Progenitor cell of endocrine pancreas (in vitro differentiated cells): ENCODE measurements at places on chromosomes 5 and 9. TPM values are rescaled to one million over a fixed set of nuclear protein-coding genes. Genes with fewer than 3 reads are reported as not detected.
A peak's percentile ranks its signal among the peaks of the same experiment; 100 is the strongest.

- no peak overlapping the region for H3K27ac ChIP-seq
- no peak for DNase-seq
- H3K27me3 ChIP-seq = peaks cover 13% of the 10 kb centered on the region
- peaks cover 2% of the 10 kb centered on the region for H3K4me1 ChIP-seq
- no peaks in the 10 kb centered on the region for H3K36me3 ChIP-seq
These were observed 202.2 kb downstream of the GABBR2 start for GRCh38 chr9:98506422-98507054.

DNA sequence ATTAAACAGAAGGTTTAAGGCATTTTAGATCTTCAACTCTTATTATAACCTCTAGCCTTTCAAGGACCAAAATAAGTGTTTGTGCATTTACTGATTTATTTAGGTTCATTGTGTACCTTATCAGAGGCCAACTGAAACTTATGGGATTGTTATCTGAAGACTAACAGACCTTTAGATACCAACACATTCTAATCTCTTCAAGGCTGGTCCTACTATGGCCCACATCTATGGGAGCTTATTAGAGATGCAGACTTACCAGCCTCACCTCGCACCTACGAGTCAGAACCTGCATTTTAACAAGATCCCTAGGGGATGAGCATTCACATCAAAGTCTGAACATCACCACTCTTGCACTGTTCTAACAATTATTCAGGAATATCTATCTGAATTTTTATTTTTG lies 1.9 kb downstream of the IARS1 start:
- DNase-seq = no peak
- H3K4me3 ChIP-seq = peak overlapping the region; percentile 96
- peaks cover 42% of the 10 kb centered on the region for H3K4me1 ChIP-seq
- H3K27me3 ChIP-seq = no peaks in the 10 kb centered on the region
- H3K27ac ChIP-seq = peak overlapping the region; percentile 33

Gene GMCL2
- total RNA-seq = not detected in 2 replicates

- no peak overlapping the region for H3K27ac ChIP-seq
- H3K4me3 ChIP-seq = no peak overlapping the region
- H3K4me1 ChIP-seq = peaks cover 27% of the 10 kb centered on the region
These were observed 6.2 kb downstream of the NEK6 start for GRCh38 chr9:124263800-124264426.

Gene AMBP
- 678 and 717 TPM in 2 replicates for total RNA-seq

Gene HTR1A
- not detected in 2 replicates for total RNA-seq

Gene KIAA0825
- total RNA-seq = 5.8 and 6.3 TPM in 2 replicates

Gene LMNB1
- 149 and 152 TPM in 2 replicates for total RNA-seq

DNA sequence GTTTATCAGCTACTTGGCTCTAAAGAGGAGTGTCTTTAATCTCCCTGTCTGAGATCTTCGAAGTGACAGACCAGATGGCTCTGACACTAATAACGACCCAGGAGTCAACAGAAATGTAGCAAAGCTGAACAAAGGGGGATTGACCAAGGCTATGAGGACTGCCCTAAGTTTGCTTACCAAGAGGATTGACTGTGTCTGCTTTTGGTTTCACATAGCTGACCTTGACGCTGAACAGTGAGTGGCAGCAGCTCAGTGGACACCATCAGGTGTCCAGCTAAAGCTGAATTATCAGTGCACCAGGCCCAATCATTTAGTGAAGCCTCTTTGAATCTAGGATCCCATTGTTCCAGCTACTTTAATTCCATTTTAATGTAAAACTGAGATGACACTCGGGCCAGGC lies 262.6 kb downstream of the COX7C start:
- H3K27ac ChIP-seq = no peak overlapping the region
- H3K4me3 ChIP-seq = no peak overlapping the region
- no peaks in the 10 kb centered on the region for H3K27me3 ChIP-seq
- peaks cover 14% of the 10 kb centered on the region for H3K4me1 ChIP-seq

Gene ADRA1B
- 0.57 and 0.71 TPM in 2 replicates for total RNA-seq

DNA sequence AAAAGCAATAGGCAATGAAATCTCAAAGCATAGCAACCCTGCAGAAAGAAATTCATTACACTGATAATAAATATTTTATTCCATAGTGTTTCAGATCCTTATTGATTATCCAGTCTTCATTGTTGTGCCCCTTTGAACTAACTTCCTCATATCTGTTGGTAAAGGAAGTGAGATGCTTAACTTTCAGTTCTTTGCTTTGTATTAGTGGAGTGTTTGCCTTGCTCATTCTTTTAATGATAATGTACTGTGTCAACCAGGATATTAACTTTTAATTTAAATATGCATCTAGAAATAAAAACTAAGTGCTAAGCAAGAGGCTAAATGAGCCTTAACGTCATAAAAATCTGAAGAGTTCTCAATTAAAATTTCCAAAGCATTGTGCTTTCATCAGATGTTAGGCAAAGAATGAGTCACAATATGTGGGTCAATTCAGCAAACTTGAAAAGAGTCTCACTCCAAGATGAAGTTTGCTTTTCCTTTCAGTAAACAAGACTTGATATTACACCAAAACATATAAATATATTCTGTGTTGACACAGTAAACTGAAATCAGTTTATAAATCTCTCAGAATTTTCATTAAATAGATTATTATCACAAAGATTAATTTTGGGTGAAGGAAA lies 105.9 kb downstream of the GIN1 start:
- H3K36me3 ChIP-seq = peaks cover 14% of the 10 kb centered on the region
- H3K27me3 ChIP-seq = no peaks in the 10 kb centered on the region
- DNase-seq = no peak
- H3K27ac ChIP-seq = no peak overlapping the region

DNA sequence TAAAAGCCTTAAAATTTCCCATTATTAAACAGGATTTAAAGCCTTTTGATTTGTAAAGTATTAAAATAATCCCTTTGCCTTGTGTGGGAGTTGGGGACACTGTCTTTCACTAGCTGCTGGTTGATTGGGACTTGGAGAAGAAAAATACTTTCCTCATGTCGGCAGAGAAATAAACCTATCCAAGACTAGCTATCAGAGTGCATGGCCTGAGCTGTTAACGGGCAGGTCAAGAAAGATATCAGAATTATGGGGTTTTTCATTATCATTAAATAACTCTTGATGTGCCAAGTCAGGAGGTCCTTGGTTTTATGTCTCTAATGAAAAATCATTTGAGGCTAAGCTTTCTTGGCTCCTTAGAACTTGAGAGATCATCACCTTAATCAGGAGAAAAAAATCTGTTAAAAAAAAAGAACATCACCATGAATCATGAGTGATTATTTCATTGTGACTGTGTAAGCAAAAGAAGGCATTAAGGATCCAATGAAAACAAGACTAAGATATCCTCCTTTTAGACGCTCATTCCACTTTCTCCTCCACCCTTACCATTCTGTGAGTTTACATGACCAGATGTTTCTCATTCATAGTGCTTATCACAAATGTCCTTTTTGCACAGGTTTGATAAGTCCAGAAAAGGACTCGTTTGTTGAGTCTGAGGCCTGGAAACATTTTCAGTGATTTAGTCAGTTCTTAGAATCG lies 140.4 kb upstream of the EGFLAM start:
- no peaks in the 10 kb centered on the region for H3K36me3 ChIP-seq
- H3K4me3 ChIP-seq = no peak overlapping the region
- no peaks in the 10 kb centered on the region for H3K27me3 ChIP-seq
- peaks cover 11% of the 10 kb centered on the region for H3K4me1 ChIP-seq
- H3K27ac ChIP-seq = no peak overlapping the region

GRCh38 chr5:16602182-16602581 lies 14.6 kb downstream of the RETREG1 start:
- H3K27me3 ChIP-seq = peaks cover 16% of the 10 kb centered on the region
- peaks cover 5% of the 10 kb centered on the region for H3K36me3 ChIP-seq
- no peak for DNase-seq
- H3K4me3 ChIP-seq = no peak overlapping the region
- no peak overlapping the region for H3K27ac ChIP-seq

GRCh38 chr9:137369061-137369787 lies 53.7 kb downstream of the EXD3 start:
- peaks cover 4% of the 10 kb centered on the region for H3K36me3 ChIP-seq
- DNase-seq = no peak
- H3K4me1 ChIP-seq = peaks cover 6% of the 10 kb centered on the region
- H3K27me3 ChIP-seq = no peaks in the 10 kb centered on the region

- H3K4me3 ChIP-seq = no peak overlapping the region
- no peak overlapping the region for H3K27ac ChIP-seq
- DNase-seq = no peak
These were observed 752.4 kb upstream of the SEMA6A start for GRCh38 chr5:117326997-117327396.
